ENCODE measurements at places on chromosomes 5 and 9.

- no peak for DNase-seq
Observed at GRCh38 chr5:104513640-104514072, 951.1 kb upstream of the NUDT12 start.

DNA sequence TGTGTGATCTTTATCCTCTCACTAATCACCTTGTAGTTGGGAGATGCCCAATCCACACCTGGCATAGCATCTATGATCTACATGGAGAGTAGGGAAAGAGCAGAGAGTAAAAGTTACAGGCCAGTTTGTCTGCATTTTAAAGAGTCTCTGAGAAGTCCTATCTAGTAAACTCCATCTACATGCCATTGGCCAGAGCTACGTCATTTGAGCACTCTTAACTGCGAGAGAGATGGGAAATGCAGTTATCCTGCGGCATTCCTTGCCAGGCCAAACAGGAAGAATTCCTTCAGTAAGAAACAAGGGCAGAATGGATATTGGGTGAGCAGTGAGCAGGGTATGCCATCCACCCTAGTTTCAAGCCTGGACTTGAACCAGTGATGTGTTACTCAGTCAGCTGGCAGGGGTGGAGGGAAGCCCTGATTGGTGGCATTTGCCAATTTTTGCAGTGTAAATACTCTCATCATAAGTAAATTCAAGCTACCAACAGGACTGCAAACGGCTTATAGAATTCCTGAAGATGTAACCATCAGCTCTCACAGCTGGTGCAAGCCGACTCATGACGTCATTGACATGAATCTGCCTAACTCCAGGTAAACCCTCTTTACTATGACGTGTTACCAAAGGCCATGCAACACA, 156.8 kb upstream of the MSX2 start:
- DNase-seq: no peak

GRCh38 chr9:16718952-16719351, 151.5 kb downstream of the BNC2 start:
- DNase-seq: no peak

GRCh38 chr5:143806579-143806978, 5.4 kb upstream of the HMHB1 start:
- no peak for DNase-seq

- no peak for DNase-seq
Observed at GRCh38 chr5:52682492-52682891, 105.2 kb upstream of the ITGA1 start.

- DNase-seq: no peak
Observed at GRCh38 chr5:142316681-142317080, 8.1 kb downstream of the SPRY4 start.

DNA sequence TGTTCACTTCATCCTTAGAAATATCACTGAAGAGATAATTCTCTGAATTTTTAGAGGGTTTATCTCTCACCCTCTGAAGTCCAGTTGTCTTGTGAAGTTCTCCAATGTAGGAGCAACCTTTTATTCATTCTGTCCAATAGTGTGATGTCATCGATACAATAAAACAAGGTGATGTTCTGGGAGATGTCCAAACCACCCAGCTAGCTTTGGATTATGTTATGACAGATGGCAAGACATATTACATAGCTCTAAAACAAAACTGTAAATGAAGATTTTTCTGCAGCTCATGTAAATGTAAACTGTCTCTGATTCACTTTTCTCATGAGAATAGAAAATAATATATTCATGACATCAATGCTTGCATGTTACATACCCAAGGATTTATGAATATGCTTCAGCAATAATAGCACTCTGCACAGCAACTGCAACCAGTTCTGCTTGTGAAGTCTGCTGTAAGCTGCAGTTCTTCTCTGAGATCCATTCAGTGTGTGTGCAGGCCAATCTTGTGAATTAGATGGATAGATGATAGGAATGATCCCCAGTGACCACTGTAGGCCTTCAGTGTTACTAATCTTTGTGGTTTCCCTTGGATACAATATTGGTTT, 172.6 kb upstream of the CDH12 start:
- DNase-seq: no peak

GRCh38 chr5:31362529-31362900, 169.0 kb downstream of the CDH6 start:
- DNase-seq: no peak

DNA sequence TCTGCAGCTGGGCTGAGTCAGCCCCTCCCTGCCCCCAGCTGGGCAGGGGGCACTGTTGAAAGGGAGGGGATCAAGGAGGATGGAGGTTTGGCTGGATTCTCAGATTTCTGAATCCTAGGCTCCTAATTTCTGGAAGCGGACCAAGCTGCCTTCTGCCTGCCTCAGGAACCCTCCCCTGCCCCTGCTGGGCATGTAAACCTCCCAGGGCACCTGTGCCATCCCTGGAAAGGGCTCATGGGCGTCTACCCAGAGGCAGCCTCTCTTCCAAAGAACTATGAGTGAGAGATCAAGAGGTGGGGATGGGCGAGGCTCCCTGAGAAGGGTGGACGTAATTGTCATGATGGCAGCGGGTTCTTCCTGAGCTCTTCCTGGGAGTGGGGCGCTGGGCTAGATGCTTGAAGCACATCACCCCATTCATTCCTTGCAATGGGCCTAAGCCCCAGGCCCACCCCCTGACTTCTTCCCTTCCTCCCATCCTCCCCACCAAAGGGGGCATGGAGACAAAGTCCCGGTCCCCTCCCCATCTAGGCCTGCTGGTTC, 21.6 kb downstream of the CSF1R start:
- no peak for DNase-seq

DNA sequence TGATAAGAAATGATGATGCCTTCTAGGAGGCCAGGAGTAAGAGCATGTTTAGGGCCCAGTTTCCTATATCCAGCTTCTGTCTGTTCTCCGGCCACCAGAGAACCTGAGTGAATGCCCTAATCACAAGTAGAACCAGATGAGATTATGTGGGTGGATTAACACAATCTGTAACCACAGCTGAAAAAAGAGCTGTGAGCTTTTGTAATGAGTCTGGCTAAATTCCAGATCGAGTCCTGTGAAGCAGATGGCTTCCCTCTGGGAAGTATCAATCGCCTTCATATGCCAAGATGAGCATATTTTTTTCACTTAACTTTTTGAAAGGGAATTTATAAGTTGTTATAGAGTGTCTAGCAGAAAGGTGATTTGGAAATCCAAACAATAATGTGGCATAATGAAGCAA, 99.8 kb downstream of the NNT start:
- no peak for DNase-seq

- DNase-seq: peak; percentile 55
Observed at GRCh38 chr9:15142878-15143534, 164.0 kb downstream of the TTC39B start.

GRCh38 chr9:6917162-6917561, 159.4 kb downstream of the KDM4C start:
- DNase-seq: no peak

DNA sequence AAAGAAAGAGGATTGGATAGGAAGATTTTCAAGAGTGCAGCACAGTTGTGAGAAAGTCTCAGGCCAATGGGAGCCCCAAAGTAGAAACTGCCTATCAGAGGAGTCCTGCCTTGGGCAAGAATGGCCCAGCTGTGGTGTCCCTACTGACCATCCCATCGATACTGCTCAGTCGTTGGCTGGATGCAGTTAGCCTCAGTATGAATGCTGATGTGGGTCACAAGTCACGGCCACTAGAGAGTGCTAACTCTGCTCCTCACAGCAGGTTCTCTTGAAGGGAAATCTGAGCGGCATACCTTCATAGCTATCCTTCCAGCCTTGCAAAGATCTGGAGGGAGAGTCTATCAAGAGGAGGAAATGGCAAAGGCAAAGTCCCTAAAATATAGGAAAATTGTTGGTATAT, 11.6 kb upstream of the CETN3 start:
- no peak for DNase-seq

DNA sequence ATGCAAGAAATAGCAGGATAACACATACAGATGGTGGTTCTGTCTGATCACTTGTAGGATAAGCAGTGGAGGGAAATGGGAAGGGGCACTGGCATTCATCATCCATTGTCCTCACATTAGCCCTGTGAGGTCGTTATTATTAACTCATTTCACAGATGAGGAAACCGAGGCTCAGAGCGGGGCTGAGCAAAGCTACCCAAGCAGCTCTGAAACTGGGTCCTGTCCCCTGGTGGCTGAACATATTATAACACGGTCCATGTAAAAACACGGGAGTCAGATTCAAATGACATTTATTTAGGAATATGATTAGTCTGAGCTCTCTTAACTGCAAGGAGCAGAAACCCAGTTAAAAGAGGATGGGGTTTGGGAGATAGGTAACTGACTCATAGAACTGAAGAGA, 43.1 kb downstream of the HRH2 start:
- no peak for DNase-seq

DNA sequence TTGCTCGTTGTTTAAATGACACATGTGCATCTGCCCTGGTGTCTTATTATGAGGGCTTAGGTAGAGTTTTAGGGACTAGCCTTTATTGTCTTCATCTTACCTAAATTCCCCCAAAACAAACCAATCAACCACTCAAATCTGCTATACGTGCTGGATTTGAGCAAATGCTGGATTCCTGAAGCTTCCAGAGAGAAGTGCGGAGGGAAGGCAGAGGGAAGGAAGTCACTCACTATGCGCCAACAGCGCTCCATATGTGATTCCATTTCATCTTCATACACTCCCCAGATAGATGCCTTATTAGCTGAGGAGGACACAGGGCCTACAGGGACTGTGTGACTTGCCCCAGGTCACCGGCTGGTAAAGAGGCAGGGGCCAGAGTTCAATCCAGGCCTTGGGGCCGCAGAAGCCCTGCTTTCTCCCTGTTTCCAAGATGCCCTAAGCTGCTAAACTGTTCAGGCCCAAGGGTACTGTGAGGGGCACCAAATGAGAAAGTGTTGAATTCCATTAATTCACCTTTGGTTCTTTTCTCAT, 63.5 kb downstream of the OTULIN start:
- DNase-seq: no peak

DNA sequence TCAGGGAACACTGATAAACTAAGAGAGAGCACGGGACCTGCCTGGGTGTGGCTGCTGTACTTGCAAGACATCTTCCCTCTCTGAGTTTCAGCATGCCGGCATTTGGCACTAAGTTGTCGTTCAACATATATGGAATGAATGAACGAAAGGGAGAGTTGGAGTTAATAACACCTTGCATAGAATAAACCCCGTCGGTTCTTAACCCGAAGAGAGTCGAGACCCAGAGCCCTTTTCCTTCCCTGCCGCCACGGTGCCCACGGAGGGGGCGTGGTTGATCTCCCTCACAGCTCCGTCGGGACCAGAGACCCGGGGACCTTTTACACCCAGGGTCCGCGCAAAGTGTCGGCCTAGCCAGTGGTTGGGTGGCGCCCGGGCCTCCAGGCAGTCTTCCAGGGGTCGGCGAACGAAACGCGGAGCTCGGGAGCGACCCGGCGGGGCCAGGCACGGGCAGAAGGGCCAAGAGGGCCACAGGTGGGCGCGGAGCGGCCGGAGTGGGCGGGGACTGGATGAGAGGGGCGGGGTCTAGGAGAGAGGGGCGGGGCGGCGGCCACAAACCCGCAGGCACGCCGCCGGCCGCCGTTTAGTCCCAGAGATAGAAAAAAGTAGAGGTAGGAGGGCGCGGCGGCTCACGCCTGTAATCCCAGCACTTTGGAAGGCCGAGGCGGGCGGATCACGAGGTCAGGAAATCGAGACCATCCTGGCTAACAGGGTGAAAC, 735 bp upstream of the RPL26L1 start:
- DNase-seq: peak; percentile 61

GRCh38 chr5:11062397-11062796, 301.4 kb upstream of the DAP start:
- no peak for DNase-seq

DNA sequence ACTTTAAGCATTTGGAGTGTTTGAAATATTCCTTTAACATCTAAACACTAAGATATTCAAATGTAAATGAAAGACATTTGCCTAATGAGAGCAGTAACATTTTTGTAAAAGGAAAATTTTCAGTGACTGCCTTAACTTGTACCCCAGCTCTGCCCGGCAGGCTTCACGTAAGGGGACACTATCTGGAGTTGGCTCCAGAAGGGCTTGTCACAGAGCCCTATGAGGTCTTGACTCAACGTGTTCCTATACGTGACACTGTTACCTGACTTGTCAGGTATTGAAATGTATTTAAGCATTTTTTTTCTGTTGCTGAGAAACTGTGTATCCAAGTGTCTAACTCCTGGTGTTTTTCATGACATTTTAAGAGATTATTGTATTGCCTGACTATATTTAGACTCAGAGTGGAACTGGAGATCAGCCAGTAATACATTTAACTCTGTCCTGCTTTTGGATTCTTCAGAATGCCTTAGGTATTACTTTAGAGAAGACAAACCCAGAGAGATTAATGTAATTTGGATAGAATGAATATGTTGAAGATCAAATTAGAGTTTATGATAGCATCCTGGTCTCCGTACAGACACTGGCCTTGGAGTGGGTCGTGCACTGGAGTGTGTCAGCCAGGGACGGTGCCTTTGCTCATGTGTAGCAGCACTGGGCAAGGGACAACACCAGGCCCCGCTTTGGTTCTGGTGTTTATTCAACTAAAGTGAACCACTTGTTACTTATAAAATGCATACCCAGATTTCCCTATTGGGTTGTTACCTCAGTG, 34.6 kb upstream of the PHF2 start:
- no peak for DNase-seq

GRCh38 chr5:41763574-41763973, 106.7 kb downstream of the OXCT1 start:
- no peak for DNase-seq

- DNase-seq: peak; percentile 66
Observed at GRCh38 chr9:136881691-136882108, 4.6 kb upstream of the TRAF2 start.

GRCh38 chr5:134647750-134648424, 698 bp upstream of the SEC24A start:
- peak; percentile 35 for DNase-seq

- DNase-seq: no peak
Observed at GRCh38 chr9:107397076-107398044, 92.2 kb downstream of the KLF4 start.

GRCh38 chr5:114174131-114174530, 187.7 kb upstream of the KCNN2 start:
- DNase-seq: no peak

- DNase-seq: no peak
Observed at GRCh38 chr9:105178076-105178475, 66.4 kb upstream of the SLC44A1 start.

DNA sequence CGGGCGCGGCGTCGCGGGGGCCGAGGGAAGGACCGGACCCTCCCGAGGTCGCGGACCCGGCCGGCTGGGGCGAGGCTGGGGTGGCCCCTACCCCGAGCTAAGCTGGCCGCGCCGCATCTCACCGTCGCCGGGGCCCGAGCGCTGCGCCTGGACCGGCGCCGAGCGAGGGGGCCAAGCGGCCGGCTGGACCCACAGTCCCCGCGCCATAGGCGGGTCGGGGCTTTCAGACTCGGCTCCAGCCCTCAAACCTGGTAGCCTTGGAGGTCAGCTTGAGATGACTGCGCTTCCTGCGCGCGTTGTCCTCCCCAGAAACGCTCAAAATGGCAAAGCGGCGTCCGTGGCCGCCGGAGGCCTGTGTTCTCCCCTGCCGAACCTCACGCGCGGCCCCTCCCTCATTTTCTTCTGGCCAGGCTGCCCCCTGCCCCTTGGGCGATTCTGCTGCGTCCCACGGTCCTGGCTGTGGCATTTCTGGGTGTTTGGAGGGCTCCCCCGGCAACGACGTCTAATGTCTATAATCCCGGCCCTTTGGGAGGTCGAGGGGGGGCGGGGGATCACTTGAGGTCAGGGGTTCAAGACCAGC, 8.7 kb upstream of the GRIN1 start:
- DNase-seq: peak; percentile 13

Measured in CD8-positive, alpha-beta T cell (primary cell).